ENCODE measurements at places on chromosomes 1 and 21.

DNA sequence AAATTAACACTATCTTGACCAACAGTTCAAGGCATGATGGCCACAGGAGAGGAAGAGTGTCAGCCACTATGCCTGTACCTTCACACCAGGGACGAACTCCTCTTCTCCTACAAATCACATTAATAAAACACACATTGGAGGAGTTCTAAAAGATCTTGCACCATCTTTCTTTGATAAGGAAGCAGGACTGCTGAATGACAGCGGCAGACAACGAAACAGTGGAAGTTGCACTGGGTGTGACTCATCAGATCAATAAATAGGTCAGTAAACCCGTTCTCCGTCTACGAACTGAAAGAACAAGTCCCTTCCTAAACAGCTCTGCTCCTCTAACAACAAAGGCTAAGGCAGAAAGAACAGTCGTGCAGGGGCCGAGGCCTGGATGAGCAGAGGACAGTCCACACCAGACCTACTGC, 23.1 kb downstream of the UBE2G2 start:
- no peak for DNase-seq

GRCh38 chr1:112901387-112901786, 54.6 kb downstream of the SLC16A1 start:
- DNase-seq, result no peak

DNA sequence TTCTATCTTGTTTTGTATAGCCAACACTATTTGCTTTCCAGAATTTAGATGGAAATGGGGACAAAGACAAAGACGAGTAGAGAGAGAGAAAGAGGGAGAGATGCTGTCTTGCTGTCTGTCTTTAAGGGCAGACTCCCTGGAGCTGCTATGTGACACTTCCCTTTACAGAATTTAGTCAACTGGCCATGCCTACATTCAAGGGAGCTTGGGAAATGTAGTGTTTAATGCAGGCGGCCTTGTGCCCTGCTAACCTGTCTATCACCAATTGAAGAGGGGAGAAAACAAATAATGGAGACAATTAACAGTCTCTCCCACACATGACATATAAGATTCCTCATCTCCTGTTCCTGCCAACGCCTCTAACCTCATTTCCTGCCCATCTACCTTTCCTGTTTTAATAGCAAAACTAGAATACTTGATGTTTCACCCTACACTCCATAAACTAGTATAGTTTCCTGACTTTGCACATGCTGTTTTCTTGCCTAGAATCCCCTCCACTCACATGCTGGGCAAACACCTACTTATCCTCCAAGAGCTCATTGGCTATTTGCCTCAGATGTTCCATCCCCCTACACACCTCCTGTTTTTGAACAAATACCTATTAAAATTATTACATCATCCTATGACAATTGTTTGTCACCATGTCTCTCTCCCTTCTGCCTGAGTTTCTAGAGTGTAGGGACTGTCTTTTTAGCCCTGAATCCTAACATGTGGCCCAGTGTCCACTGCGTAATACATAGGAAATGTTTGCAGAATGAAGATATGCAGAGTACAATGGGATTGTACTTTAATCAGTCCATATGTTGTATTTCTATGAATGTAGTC, 117.2 kb downstream of the SLC25A24 start:
- no peak for DNase-seq

DNA sequence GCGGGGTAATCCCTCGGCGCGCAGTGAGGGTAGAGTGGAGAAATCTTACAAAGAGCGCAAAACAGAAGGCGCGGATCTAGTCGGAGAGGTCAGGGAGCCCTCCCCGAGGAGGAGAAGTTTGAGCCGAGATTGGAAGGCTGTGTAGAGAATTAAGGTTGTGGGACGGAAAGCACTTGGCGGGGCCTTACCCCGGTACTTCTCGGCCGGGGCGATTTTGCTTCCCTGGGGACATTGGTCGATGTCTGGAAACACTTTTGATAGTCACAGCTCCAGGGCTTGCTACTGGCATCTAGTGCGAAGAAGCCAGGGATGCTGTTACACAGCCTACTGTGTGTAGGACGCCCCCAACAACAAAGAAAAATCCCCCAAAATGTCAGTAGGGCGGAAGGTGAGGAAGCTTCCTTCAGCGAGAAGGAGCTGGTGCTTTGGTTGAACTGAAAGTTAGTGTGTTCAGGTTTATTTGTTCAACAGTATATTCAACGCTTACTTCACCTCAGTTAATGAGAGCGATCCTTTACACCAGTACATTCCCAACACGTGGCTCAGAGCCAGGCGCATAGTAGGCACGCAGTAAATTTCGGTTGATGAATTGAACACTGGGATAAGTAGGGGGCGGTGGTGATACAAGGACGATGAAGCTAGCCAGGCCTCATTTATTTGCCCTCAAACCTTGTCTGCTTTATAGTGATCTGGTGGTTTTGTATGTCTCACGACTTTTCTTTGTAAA, 807 bp downstream of the CEP85 start:
- no peak for DNase-seq

DNA sequence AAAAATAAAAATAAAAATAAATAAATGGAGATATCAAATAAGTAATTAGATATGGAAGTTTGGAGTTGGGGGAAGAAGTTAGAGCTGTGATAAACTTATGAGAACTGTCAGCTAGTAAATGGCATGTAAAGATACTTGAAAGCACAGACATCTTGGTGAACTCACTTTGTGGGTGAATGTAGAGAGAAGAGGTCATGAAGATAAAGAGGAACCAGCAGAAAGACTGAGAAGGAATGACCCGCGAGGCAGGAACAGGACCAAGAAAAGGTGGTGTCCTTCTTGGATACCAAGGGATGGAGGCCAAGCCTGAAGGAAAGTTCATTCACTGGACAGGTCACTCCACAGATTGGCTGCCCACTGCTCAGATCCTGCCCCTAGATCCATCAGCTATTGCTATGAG, 4.7 kb upstream of the CAPZB start:
- no peak for DNase-seq

GRCh38 chr1:156117414-156118176, 3.1 kb downstream of the LMNA start:
- DNase-seq, result no peak

- DNase-seq, result no peak
These were observed 42.5 kb upstream of the IL10 start for GRCh38 chr1:206814716-206815341.

GRCh38 chr21:45322960-45323461, 35.3 kb upstream of the POFUT2 start:
- no peak for DNase-seq

DNA sequence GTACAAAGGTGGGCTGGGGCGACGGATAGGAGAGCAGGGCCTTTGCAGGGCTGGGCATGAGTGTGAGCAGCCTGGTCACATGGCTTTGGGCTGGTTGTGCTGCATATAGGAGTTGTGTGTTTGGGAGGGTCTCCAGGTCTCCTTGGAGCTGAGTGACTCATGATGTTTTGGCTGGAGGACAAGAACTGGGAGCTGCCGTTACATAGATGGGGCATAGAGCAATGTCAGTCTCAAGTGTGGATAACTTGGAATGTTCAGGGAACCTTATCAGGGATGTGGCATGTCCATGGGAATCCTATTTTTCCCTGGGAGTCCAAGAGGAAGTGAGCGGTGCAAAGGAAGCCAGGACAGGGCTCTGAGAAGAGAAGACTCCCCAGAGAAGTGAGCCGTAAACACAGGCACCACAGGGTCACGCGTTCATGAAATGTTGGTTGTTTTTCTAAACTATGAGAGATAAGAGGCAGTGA, 136.4 kb upstream of the KCNE2 start:
- no peak for DNase-seq

GRCh38 chr1:115555446-115555845, 86.3 kb upstream of the VANGL1 start:
- DNase-seq, result no peak

DNA sequence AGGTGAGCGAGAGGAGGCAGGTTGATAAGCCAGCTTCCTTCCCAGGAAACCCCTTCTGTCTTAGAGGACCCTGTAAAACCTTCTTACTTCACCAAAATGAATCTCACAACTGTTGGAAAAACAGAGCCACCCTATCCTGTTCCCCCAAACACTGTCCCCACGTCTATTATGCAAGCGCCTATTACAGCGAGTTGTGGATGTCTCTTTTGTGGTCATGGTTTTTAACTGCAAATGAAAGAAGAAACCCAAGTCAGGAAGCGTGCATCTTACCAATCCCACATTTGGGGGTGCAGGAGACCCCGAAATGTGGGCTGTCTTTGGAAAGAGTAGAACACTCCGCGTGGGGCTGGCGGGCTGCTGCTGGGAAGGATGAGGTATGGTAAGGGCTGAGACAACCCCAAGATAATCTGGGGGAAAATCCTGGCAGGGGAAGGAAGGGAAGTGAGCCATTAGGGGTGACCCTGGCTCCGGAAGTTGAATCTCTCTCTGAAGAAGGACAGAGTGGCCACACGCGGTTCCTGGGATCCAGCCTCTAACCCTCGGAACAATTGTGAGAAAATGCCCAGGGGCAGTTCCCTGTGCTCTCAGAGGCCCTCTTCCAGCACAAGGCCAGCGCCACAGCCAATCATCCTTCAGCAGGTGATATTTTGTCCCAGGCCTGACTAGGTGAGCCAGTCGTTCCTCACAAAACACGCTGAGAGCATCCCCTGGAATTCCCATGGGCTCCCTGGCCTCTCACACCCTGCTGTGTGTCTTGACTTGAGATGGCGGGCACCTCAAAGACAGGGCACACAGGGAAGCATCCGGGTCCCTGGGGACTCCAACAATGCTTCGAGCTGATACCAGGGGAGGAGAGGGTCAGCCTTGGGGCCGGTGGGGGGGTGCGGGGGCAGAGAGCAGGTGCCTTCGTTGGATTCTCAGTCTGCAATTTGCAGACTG, 168.5 kb upstream of the IRF2BP2 start:
- DNase-seq, result no peak

DNA sequence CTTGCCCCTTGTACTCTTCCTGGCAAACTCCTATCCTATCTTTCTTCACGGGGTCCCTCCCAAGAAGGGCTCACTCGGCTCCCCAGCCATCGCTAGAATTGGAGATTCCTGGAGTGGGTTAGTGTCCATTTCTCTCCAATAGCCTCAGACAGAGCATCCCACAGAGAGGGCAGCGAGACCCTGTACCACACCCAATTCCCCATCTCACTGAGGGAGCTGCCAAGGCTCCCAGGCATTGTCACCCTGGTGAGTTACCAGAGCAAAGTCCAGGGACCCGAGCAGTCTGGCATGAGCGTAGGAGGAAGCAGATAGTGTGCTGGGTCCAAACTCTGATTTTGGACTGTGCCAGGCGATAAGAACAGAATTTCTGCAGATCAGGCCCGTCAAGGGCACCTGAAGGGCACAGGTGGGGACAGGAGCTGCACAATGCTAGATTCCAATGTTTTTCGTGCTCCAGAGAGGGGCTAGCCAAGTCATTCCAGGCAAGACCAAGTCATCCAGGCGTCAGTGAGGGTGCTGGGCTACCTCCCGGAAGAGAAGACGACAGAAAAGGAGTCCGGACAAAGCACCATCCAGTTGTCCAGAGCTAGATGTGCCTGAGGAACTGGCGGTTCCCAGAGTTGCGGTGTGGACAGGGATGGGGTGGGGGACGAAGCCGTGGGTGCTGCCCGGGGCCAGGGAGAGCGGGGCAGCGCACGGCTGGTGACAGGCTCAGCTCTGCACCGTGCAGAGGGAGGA, 15.3 kb downstream of the AKR7A3 start:
- DNase-seq, result no peak

GRCh38 chr1:235275836-235276235, 52.1 kb downstream of the ARID4B start:
- DNase-seq, result no peak

- DNase-seq, result no peak
These were observed 58.3 kb upstream of the IFFO2 start for GRCh38 chr1:19014765-19015164.

DNA sequence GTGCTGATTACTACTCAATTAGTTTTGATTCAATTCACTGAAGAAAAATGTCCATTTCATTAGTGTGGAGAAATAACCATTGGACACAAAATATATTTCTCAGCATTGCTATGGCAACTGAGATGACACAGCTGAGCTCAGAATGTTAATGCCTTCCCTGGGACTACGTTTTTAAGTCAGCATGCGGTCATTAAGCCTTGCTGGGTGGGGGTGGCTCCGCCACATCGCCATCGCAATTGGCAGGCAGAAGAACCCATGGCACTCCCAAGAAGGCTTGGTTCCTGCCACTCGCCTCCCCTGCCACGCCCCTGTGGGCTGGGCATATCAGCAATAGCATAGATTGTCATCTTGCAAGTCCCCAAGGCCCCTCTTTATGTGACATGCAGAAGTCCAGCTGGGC, 256.7 kb upstream of the CAMK1G start:
- no peak for DNase-seq

GRCh38 chr1:156599811-156600210, 1.5 kb downstream of the GPATCH4 start:
- no peak for DNase-seq

DNA sequence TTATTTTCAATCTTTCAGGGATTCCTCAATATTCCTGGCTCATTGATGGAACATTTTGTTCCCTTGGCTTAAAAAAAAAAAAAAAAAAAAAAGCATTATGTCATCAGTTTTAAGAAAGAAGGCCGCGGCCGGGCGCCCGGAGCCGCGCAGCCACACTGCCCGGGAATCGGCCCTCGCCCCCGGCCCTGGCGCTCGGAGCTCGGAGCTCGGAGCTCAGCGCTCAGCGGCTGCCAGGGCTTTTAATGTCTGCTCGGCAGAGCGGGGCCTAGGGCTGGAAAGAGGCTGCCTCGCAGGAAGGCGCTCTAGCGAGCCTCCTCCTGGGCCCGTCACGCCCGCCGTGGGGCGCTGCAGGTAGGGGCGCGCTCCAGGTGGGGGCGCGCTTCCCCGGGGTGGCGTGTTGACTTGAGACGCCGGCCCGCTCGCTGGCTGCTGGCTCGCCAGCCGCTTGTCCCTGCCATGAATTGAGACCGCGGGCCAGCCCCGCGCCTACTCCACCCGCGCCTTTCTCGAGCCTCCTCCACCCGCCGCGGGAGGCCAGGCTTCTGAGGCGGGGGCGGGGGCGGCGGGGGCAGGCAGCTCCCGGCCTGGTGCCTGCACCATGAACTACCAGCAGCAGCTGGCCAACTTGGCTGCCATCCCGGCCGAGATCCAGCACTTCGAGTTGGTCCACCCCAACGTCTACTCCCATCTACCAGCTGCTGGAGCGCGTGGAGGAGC, 5.4 kb upstream of the TDRD5 start:
- no peak for DNase-seq

- DNase-seq, result no peak
These were observed 110.1 kb upstream of the LMO4 start for GRCh38 chr1:87218618-87219017.

GRCh38 chr1:76744989-76745388, 122.3 kb upstream of the ST6GALNAC5 start:
- DNase-seq, result no peak

- no peak for DNase-seq
These were observed 42.5 kb downstream of the NEK2 start for GRCh38 chr1:211632808-211633523.

GRCh38 chr21:37071561-37072273, 1.2 kb downstream of the PIGP start:
- no peak for DNase-seq

GRCh38 chr1:42744148-42744413, 4.0 kb upstream of the CLDN19 start:
- no peak for DNase-seq

GRCh38 chr21:14541841-14542490, 4.1 kb downstream of the SAMSN1 start:
- no peak for DNase-seq

GRCh38 chr1:179930867-179931266, 23.7 kb upstream of the CEP350 start:
- DNase-seq, result no peak

GRCh38 chr21:43332861-43333297, 94.1 kb downstream of the SIK1 start:
- no peak for DNase-seq

- no peak for DNase-seq
These were observed 51.4 kb upstream of the RGL1 start for GRCh38 chr1:183753464-183753891.

All from activated T-helper 1 cell treated with anti-CD3 and anti-CD28 coated beads, Interleukin-2, amount 50 U/mL, for 16 hours (primary cell).